ENCODE measurements at places on chromosomes 12 and 14.

DNA sequence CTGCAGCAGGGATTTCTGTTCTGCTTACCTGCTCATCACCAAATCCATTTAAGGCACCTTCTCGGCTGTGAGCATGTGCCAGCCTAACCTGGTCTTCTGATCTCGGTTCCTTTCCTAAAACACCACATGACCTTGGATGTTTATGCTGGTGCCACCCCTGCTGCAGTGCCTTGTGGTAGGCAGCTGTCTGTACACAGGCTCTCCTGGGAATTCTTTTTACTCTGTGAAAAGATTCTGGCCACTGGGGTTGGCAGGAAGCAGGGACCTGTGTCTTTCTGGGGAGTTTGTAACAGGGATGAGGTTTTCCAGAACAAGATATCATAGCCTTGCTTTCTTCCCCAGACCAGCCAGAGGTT, 10.4 kb upstream of the PLEKHG3 start:
- DNase-seq, result no peak

DNA sequence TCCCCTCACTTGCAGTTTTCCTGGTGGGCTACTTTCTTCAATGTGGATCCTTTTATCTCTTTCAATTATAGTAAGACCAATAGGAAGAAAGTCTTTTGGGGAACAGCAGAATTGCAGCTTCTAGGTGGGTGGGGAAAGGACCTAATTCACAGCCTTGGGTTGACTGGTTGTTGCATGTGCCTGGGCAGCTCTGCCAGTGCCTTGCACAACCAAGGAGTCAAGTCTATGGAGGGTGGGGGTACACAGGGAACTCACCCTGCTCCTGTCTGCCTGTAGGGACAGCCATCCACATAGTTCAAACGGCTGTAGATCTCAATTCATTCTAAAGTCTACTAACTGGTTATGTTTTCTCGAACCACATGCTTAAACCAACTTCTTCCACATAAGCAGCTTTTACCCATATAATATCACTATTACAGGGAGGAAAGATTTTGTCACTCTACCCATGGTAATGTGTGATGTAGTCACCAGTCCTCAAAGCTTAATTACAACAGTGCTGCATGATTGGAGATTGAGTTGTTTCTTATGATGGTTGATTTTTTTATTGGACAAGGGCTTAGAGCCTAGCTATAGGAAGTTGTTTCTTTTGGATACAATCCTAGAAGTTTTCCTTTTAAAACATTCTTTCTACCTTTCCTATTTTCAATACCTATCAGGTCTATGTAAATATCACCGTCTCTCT, 117.7 kb upstream of the FRMD6 start:
- DNase-seq, result no peak

DNA sequence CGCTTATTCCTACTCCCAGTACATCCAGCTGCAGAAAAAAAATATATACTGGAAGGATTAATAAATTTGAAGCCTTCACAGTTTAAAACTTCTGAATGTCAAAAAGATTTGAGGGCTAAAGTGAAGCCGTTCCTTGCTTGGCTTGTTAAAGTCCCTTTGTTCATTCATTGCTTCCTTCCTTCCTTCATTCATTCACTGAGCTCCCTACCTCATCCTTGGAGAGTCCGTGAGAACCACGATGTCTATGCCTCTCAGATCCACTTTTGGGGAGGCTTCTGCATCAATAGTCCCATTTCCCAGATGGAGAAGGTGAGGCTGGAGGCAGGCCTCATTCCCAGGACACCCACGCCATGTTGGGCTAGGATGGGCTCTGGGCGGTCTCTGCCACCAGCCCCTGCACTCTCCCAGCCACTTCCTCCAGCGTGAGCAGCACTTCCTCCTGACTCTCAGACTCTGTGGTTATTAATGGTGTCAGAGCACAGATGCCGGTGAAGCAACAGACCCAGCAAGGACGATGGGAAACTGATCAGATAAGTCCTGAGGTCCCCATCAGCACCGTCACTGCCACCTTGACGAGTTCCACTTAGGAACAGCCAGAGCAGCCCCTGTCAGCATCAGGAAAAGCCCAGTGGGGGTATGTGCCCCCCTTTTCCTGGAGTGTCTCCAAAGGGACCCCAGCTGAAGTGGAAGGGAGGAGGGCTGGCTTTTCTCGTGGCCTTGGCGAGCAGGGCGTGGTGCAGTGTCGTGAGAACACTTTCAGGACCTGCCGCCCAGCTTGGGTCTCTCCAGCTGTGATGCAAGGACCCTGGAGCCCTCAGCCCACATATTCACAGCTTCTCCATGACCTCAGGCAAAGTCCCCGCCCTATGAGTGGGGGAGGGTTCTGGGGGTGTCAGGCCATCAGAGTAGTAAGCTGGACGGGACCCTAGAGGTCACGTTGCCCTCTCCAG, 21.2 kb downstream of the ASB2 start:
- DNase-seq, result no peak

GRCh38 chr14:65962952-65963351, 523.2 kb upstream of the CCDC196 start:
- no peak for DNase-seq

- DNase-seq, result no peak
These were observed 16.6 kb downstream of the FBRSL1 start for GRCh38 chr12:132506328-132507160.

DNA sequence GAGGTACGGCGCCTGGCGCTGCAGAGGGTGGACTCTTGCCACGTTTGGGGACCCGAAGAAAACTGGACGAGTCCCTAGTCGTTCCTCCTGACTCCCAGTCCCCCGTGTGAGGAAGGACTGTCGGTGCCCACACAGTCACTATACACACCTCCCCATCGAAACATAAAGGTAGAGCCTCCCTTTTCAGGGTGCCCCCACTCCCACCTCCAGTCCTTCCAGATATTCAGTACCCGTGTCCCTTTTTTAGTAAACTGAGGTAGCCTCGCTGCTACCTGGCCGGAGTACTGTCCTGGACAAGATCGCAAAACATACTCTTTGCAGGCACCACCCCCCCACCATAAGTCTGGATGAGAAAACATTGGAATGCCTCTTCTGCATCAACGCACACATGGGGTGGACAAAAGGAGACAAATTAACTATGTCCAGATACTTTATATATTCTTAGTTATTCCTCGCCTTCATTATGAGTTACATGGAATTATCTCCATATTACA, 610 bp upstream of the KMT2D start:
- no peak for DNase-seq

DNA sequence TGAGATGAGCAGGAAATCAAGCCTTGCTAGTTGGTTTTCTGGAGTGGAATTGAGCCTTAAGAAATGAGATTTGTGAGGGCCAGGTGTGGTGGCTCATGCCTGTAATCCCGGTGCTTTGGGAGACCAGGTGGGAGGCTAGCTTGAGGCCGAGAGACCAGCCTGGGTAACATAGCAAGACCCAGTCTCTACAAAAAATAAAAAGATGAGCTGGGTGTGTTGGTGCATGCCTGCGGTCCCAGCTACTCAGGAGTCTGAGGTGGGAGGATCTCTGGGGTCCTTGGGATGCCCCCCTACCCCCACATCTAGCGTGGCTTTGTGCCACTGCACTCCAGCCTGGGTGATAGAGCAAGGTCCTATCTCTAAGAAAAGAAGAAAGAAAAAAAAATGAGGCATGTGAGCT, 104.2 kb upstream of the RTL1 start:
- DNase-seq, result no peak

- no peak for DNase-seq
These were observed 133.7 kb upstream of the RTL1 start for GRCh38 chr14:101037021-101037817.

- no peak for DNase-seq
These were observed 713 bp upstream of the FBXL14 start for GRCh38 chr12:1595026-1595561.

- no peak for DNase-seq
These were observed 410.3 kb downstream of the SLC6A15 start for GRCh38 chr12:84502180-84502860.
